ENCODE measurements at places on chromosomes 2 and 18.
A peak's percentile ranks its signal among the peaks of the same experiment; 100 is the strongest.

DNA sequence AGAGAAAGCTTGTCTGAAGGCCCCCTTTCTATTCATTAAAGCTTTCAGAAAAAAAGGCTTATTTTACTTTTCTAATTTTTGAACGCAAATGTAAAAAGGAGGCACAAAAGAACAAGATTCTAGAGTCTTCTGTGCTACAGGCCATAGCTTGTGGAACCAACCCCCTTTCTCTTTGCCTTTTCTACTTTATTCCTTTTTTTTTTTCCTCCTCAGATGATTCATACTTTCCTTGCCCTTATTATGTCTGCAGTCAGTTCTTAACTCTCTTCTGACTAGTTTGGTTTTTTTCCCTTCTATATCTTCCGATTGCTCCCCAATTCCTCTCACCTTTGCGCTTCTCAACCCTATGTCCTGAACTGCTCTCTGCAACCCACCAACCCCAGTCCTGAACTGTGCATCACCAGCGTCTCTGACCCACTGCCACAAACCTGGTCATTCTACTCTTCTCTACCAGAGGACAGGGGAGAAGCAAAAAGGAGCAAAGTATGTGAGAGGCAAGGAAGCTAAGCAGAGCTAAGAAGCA lies 56.9 kb upstream of the WIPF1 start:
- DNase-seq, result no peak

DNA sequence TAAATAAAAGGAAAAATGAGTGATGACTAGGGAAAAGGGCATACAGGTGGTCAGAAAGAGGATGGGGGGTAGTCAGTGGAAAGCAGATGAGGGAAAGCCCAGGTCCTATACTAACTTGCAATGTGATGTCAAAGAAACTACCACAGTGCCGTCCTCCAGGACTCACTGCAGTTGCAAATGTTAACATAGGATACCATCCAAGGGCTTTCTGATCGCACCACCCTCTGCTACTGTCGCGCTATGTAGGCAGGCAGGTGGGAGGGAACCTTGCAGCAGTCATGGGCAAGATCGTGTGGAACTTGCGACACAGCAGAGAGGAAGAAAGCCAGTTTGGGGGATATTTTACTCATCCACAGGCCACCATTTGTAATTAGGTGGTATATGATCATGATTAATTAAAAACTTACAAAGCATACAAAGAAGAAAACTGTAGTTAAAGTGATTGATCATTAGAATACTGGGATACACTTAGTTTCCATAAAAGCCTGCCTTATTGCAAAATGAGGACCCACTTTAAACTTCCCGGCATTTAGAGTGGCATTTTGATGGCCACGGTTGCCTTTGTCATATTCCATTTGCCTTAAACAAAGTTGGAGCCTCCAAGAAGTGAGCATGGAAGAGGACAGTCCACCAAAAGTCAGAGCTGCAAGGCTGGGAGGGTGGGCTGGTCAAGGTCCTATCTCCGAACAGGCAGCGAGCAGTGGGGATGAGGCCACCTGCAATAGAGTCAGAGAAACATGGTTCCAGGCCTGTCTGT lies 8.5 kb upstream of the ROCK2 start:
- DNase-seq, result no peak

- no peak for DNase-seq
Measured at GRCh38 chr2:20668871-20669475, 2.0 kb downstream of the GDF7 start.

GRCh38 chr2:195820867-195821565 lies 164.0 kb downstream of the SLC39A10 start:
- no peak for DNase-seq

GRCh38 chr18:25896178-25896780 lies 194.1 kb downstream of the SS18 start:
- no peak for DNase-seq

GRCh38 chr2:103361712-103362111 lies 599.9 kb downstream of the TMEM182 start:
- no peak for DNase-seq

GRCh38 chr2:230134496-230135129 lies 65.9 kb upstream of the SLC16A14 start:
- no peak for DNase-seq

- no peak for DNase-seq
Measured at GRCh38 chr18:74766251-74766650, 168.6 kb downstream of the ZNF407 start.

DNA sequence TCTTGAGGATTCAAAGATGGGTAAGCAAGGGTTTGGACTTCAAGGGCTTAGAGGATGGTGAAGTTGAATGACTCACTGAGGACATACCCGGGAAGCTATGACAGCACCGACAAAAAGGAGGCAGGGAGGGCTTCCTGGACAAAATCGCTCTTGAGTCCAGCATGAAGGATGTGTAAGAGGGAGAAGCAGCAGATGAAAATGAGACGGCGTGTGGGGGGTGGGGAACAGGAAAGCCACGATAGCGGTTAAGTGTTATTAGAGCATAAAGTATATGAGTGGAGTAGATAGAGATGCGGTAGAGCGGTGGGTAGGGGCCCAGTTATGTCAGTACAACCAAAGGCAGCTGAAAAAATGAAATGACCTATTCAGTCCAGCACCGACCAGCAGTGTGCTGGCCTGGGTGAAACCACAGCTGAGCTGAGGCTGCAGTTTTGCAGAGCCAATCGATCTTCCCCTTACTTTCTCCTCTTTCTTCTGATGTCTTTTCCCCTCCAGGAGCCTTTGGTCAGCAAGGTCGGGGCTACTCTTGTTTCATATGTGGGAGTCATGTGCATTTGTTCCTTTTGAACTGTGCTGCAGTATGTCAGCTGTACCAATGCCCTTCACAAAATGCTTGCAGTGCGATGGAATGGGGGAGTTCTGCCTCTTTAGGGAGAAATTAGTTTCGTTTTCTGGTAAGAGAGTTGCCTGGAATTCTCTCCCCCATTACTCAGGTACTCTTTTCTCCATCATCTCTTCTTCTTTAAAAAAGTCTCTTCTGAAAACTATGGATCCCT lies 2.0 kb upstream of the THUMPD2 start:
- DNase-seq, result no peak

DNA sequence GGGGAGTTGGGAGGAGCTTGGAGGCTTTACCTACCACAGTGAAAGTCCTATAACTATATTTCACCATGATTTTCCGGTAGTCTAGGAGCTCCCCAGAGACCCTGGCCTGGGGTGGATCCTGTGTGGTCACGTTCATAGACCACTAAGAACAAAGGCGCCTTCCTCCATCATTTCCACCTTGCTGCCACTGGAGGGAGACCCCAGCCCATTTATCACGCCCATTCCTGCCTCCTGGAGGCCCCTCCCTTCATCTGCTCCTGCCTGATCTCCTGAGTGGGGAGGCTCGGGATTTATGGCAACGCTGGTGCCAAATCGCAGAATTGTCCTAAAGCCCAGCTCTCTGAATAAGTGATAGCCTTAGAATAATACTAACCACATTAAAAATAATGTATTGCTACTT lies 507.6 kb upstream of the SPHKAP start:
- peak; percentile 23 for DNase-seq

DNA sequence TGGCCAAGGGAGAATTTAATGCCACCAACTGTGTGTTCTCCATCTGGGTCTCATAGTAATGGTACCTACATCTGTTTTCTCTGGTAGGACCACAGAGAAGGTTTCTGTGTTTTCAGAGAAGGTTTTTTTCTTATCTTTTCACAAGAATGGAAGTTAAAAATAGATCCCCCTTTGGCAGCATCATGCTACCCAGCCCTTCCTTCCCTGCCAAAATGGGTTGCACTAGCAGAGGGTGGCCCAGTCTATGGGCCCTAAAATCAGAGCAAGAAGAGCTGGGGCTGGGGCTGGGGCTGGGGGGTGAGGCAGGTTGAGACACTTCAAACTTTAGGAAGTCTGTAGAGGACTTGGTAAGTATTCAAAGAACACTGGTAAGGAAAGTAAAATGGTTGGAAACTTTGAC lies 44.8 kb upstream of the ZDBF2 start:
- DNase-seq, result no peak

DNA sequence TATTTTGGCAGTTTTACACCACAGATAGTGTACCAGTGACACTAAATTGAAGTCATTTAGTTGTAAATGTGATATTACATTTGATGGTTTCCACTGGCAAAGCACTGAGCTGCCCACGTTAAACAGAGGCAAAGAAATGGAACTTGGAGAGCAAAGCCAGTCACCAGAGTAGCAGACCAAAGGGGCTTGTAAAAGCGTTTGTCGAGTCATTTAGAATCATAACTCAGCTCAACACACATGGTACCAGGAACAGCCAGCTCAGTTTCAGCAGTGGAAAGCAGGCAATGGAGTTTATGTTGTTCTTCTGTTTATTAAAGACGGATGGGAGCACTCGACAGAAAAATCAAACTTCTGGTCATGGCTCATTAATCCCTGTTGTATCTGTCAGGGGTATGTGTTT lies 91.2 kb downstream of the POU3F3 start:
- peak; percentile 6 for DNase-seq

DNA sequence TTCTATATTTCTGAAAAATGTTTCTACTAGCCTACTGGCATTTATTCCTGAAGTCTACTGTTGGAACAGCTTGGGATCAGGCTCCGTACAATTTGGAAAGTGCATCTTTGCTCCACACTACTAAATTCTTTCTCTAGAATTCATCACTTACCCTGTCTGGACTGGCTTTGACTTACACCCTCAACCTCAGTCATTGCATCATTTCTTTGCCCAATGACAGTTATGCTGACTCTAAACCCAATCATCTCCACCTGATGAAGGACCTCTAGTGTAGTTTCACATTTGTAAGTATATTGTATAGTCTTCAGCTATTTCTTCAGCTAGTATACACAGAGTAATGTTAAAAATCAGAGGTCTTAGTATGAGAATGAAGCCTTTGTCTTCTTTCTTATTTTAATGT lies 359.6 kb upstream of the MC4R start:
- DNase-seq, result no peak

DNA sequence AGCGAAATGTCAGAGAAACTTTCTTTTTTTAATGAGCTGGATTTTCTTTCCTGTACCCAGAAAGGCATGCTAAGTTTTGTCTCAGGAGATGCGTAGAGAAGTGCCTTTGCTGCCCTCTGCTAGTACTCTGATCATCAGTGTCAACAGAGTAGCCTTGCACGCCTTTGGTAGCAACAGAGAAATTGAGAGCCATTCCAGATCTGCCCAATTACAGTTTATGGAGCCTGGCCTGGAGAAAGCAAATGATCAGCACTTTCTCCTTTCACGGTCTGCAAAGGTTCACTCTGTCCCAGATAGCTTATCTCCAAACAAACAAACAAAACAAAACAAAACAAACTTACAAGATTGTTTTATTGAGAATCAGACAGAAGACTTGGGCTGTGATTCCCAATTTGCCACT lies 792.8 kb upstream of the PIK3C3 start:
- no peak for DNase-seq

GRCh38 chr2:152623076-152623740 lies 94.1 kb downstream of the PRPF40A start:
- DNase-seq, result no peak

- no peak for DNase-seq
Measured at GRCh38 chr18:66727991-66728390, 124.1 kb upstream of the CDH19 start.

- no peak for DNase-seq
Measured at GRCh38 chr2:69043736-69044400, 30.9 kb downstream of the ANTXR1 start.

DNA sequence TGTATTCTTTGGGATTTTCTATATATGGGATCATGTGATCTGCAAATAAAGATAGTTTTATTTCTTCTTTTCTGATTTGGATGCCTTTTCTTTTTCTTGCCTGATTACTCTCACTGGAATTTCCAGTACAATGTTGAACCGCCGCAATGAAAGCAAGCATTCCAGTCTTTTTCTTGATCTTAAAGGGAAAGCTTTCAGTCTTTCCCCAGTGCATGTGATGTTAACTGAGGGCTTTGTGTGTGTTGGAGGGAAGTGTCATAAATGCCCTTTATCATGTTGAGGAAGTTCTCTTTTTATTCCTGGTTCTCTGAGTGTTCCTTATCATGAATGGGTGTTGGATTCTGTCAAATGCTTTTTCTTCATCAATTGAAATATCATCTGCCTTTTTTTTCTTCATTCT lies 16.9 kb upstream of the CYBRD1 start:
- no peak for DNase-seq

- DNase-seq, result no peak
Measured at GRCh38 chr2:207706936-207707860, 4.2 kb upstream of the CCNYL1 start.

DNA sequence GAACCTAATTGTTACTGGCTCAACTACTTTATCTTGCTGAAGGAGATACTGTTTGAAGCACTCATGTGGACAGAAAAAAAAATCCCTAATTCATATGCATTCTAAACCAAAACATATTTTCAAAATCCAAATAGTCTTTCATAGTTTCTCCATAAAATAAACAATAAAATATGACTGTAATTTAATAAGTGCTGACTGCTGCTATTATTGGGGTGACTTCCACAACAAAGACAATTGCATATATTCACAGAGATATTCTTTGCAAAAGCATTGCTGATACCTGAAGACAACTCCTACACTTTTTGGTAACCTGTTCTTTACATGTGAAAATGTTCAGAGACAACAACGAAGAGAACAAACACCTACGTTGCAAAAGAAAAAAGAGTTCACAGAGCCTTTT lies 73.1 kb upstream of the RPE start:
- no peak for DNase-seq

DNA sequence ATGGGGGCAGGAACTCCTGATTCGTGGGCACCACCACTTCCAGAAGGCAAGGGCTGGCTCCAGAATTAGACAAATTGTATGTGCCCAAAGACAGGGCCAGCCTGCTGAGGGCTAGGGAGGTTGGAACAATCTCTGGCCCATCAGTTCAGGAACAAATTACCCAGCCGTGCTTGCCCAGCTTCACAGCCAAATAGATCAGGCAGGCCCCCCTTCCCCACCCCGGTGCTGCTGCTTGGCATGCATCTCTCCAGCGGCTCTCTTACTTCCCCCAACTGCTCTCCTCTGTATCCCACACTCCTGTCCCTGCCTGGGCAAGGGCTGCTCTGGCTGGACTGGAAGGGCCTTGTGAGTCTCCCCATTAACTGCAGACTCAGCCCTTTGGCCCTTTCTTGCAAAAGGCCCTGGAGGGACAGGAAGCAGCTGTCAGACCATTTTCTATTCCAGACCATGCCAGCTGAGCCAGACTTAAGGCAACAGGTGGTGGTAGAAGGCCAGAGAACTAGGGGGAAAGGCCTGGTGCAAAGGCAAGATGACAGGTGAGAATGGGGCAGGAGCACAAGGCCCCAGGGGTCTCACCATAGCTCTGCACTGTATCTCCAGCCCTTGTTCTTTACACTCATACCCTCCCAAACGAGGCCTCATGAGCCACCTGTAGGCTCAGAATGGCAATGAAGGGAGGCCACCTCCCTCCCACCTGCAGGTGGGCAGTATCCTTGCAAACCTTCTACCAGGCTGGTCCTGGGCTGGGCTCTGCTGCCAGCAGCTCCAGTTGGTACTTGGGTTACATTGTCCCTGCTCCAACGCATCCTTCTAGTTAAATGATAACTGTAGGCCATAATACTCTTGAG lies 30.7 kb upstream of the ACAA2 start:
- DNase-seq, result no peak

Data from DMS153 (cell line).